ENCODE measurements at places on chromosomes 6 and 20.

DNA sequence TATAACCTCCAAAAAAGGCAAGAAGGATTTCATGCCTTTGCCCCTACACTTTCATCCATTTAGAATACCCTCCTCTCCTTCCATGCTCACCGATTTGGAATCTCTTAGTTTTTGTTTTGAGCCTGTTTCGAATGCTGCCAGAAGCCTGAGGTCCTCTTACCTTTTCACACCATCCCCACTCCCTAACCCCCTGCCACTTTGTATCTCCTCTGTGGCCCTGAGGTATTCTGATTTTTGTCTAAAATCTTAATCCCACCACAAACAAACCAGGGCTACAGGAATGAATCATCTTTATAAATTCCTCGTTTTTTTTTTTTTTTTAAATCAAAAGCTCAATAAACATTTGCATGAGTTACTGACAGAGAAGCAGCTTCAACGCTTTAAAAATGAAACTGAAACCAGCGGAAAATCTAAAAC, 1.6 kb upstream of the RPS12 start:
- DNase-seq = peak; percentile 50

DNA sequence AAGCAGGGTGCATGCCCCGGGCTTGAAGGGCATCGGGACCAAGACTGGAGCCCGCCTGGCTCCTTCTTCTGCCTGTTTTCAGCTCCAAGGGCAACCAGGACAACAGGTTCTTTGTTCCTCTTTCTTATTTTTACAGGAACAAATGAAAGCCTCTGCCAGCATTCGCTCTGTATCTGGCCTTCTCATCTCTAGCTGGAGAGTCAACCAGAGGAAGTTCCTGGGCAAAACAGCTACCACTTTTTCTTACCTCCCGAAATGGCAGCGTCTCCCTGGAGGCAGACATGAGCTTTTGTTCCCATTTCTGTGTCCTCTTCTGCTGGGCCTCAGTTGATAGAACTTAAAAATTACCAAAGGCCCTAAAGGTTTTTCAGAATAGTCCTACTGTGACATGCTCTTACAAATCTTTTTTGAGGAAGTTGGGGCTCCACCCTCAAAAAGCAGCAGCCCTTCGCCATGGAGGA, 74.1 kb upstream of the NAA20 start:
- no peak for DNase-seq

DNA sequence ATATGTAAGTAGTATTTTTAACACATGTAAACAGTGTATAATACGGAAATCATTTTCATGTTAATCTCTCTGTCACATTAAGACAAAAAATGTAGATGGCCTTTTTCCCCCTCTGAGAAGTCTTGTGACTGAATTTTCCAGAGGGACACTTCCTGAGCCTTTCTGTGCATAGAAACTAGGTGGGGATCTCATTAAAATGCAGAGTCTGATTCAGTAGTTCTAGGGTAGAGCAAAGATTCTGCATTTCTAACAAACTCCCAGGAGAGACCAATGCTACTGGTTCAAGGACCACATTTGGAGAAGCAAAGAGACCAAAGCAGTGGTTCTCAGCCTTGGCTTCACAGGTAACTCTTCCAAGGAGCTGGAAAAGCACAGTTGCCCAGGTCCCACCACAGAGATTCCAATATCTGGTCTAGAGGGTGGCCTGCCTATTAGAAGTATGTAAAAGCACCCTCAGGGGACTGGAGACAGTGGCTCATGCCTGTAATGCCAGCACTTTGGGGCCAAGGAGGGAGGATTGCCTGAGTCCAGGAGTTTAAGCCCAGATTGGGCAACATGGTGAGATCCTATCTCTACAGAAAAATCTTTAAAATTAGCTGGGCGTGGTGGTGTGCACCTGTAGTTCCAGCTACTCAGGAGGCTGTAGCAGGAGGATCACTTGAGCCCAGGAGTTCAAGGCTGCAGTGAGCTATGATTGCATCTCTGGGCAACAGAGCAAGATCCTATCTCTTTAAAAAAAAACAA, 378.5 kb downstream of the KIF16B start:
- no peak for DNase-seq

DNA sequence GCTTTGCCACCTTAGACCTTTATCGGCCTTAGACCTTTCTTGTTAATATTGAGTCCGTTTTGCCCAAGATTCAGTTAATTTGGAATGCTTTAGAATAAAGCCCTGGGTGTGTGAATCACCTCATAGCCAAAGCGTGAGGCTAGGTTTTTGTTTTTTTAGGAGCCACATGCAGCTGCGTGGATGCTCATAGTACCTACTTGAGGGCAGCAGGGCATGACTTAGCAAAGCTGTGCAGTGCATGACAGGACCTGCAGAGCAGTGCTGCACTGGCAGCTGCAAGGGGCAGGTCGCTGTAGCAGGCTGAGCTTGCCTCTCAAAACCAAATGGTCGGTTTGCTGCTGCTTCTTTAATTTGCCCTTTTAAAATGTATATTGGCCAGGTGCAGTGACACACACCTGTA, 116.1 kb downstream of the JAG1 start:
- DNase-seq = no peak

GRCh38 chr6:4264601-4265000, 129.2 kb upstream of the ECI2 start:
- DNase-seq = no peak

All from mesendoderm (in vitro differentiated cells).